ENCODE measurements at places on chromosomes 12 and 14.

- no peak for DNase-seq
Measured at GRCh38 chr14:90556012-90556477, 159.2 kb downstream of the CALM1 start.

- DNase-seq = no peak
Measured at GRCh38 chr12:123614531-123614930, 12.6 kb downstream of the DDX55 start.

DNA sequence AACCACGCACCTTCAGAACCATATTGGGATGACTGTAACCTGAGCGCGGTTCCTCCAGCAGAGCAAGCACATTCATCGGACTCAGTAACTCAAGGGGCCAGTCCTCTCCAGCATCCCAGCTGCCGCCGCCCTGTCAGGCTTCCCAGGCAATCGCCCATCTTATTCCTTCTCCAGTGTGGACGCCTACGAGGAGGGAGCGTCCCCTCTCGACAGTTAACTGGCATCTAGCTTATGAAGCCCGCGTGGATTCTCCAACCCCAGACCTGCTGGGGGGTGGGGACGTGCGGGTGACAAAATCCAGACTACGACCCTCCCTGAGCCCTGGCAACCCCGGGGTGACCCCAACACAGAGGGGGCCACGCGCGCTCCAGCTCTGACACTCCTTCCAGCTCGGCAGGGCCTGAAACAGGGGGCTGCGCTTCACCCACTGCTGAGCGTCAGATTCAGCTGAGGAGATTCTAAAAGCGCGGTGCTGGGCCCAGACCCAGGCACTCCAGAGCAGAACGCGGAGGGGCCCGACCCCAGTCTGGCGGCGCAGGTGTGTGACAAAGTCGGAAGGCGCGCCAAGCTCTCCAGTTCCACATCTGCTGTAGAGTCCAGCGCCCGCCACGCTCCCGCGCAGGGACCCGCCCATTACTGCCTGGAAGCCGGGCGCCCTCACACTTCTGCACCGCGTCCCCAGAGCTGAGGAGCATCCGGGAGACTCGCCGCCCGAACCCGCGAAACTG is 43.9 kb upstream of the ESR2 start:
- DNase-seq = peak; percentile 6

- DNase-seq = peak; percentile 53
Measured at GRCh38 chr14:59474172-59474571, 9.0 kb upstream of the GPR135 start.

- DNase-seq = peak; percentile 90
Measured at GRCh38 chr12:22978962-22979361, 354.0 kb downstream of the ETNK1 start.

GRCh38 chr14:20400965-20401593 is 12.2 kb downstream of the TEP1 start:
- DNase-seq = no peak

GRCh38 chr12:89707703-89708564 is 704 bp downstream of the ATP2B1 start:
- DNase-seq = no peak

DNA sequence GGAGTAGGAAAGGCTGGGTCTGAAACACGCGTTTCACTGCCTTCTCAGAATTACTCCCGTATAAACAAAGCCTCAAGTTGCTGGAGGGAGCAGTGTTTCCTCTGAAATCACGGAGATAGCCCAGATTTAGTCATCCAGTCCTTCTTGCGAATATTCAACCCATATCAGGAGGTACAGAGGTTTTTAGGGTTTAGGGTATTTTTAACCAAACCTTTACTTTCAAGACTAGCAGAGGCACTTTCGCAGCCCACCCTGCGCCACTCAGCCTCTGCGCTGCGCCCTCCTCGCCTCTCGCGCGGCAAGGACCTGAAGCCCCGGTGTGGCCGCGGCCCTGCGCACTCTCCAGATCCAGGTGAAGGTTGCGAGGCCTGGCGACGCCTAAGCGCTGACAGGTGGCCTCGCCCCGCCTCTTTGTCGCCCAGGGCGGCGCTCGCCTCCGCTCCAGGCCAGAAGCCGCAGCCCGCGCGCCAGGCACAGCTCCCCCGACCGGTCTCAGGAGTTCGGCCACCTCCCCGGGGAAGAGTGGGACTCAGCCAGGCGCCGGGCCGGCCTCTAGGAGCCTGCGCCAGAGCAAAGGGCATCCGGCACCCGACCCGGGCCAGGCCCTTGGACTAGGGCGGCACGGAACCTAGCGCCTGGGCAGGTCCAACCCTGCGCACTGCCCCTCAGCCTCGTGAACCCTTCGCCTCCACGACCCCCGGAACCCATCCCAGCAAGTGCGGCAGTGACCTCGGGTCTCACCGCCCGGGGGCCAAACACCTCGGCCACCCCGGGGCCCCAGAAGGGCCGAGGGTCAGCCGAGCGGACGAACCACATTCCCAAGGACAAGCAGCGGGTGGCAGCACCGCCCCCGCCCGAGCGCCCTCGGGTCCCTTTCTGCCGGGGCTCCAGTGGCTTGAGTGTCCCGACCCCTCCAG is 1.8 kb upstream of the SAMD4A start:
- DNase-seq = no peak

DNA sequence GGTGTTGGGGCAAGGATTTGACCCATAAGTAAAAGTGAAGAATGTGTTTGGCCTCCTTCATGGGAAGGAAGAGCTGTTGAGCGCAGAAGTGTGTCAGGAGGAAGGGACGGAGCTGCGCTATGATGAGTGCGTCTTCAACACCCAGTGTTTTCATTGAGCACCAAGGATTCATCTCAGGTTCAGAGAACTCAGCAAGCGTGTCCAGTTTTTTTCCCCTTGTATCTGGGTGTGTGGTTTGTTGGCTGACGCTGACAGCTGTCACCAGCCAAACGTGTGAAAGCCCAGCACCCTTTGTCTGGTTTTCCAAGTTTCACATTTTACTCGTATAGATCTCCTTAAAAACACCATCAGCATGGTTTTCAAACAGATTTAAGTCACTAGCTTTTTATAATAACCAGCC is 12.3 kb downstream of the EP400 start:
- no peak for DNase-seq

- no peak for DNase-seq
Measured at GRCh38 chr12:120784804-120785203, 59.2 kb downstream of the ACADS start.

DNA sequence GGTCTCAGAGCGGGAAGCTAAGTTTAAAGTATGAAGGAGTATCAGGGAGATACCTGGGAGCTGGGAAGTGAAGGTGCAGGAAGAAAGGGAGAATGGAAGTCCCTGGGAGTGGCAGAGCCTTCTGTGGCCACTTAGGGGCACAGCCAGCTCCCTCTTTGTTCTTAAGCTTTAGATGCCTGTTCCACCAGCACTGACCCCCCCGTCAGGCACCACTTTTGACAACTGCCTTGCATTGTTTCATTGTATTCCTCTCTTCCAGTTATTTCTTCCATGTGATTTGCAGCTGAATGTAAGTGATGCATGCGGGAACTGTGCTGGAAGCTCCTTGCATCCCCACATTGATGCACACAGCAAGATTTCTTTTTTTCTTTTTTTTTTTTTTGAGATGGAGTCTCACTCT is 2.6 kb downstream of the GALNT16 start:
- no peak for DNase-seq

- no peak for DNase-seq
Measured at GRCh38 chr12:3537719-3538465, 46.9 kb downstream of the PRMT8 start.

DNA sequence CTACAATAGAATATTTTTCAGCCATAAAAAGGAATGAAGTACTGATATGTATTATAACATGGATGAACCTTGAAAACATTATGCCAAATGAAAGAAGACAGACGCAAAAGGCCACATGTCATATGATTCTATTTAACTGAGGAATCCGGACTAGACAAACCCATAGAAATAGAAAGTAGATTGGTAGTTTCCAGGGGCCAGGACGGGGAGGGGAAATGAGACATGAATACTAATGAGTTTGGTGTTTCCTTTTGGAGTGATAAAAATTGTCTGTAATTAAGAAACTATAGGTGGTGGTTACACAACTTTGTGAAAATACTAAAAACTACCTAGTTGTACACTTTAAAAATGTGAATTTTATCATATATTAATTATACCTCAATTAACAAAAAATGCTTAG is 247.6 kb downstream of the BCAT1 start:
- no peak for DNase-seq

GRCh38 chr12:13242936-13243335 is 46.4 kb downstream of the EMP1 start:
- DNase-seq = no peak

GRCh38 chr14:24699052-24699451 is 65.1 kb upstream of the GZMB start:
- DNase-seq = no peak

DNA sequence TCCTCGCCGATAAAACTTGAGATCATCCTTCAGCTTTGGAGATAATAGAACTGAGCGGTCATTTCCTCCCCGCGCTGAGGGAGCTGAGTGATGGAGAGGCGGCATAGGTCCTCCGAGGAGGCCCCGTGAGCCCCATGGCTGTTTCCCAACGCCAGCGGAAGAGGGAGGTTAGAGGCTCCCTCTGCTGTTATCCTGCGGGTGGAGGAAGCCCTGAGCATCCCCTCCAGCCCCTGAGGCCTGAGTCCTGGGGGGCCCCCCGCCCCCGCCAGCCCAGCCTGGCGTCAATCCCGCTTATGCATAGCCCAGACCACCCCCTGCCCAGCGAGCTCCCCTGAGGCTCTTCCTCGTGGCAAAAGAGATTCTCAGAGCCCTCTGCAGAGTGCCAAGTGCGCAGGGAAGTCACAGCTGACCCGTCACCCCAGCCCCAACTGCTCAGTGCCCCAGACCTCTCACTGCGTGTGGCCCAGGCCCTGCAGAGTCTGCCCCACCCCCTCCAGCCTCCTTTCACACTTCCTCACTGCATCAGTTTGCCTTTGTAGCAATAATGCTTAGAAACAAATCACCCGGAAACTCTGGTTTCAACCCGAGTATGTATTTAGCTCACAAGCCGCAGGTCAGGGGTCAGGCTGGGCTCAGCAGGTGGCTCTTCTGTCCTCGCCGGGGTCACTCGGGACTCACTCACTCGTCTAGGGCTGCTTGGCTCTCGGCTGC is 44.7 kb upstream of the GALNT9 start:
- no peak for DNase-seq
